ENCODE measurements at places on chromosomes 12 and 14.

DNA sequence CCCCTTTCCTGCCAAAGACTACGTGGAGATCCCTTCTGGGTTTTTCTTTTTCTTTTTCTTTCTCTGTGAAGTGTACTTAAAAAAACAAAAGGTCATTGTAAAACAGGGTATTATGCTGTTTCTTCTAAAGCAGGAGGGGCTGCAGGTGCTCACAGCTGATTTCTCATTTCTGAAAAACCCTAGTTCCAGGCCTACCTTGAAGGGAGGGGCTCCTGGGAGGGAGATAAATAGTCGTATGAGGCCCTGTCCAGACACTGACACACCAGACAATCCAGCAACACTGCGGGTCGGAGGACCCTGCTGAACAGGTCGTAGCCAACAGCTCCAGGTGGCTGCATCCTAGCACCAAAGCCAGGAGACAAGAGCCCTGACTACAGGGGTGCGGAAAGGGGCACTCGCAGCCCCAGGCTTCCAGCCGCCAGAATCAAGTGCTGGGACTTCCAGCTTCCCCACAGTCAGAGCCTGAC lies 41.1 kb downstream of the PSMA6 start:
- no peak for DNase-seq

GRCh38 chr14:70955543-70956480 lies 48.6 kb downstream of the PCNX1 start:
- DNase-seq = no peak

- no peak for DNase-seq
Measured at GRCh38 chr12:77891518-77892147, 60.9 kb downstream of the NAV3 start.

DNA sequence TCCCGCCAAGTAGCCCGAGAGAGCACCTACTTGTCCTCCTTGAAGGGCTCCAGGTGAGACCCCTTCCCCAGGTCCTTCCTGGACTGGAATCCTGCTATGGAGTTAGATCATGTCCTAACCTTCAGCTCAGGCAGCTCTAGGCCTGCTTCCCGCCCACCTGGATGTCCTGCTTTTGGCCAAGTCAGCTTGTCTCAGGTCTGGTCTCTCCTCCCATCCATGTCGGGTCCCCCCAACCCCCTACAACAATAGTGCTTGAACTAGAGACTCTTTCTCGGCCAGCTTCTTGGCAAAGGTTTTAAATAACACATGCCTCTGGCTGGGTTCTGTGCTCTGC lies 3.6 kb downstream of the NAB2 start:
- DNase-seq = no peak

- DNase-seq = no peak
Measured at GRCh38 chr12:58925111-58925611, 4.9 kb upstream of the LRIG3 start.

DNA sequence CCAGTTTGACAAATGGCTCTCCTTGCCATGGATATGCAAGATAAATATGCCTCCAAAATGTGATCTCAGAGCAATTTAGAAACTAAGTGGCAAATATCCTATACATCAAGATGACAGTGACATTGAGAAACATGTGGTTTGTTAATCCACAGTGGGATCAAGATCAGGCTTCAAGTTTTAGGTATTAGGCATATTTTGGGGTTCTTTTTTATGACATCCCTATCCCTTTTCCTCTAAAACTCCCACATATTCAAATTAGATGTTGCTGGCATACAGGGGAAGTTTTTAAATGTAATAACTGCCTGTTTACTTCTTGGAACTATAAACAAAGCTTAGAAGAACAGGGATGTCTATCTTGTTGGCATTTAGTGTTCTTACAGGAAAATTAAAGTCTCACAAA lies 179.4 kb downstream of the CRADD start:
- DNase-seq = no peak

DNA sequence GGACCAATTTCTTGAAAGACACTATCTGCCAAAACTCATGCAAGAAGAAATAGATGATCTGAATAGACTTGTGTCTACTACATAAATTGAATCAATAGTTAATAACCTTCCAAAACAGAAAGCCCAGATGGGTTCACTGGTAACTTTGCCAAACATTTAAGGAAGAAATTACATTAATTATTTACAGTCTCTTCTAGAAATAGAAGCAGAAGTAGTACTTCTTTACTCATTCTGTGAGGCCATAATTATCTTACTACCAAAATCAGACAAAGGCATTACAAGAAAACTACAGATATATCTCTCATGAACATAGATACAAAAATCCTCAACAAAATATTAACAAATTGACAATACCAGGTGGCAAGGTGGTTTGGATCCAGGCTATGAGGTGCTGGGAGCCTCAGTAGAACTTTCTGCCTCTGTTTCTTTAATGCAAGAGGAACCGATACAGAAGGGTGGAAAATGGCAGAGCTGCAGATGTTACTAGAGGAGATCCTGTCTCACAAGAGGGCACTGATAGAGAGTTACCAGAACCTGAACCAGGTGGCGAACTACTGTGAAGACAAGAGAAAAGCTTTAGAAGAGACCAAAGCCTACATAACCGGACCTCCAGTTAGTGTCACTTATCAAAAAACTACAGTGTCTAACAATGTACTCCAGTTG lies 33.7 kb upstream of the KTN1 start:
- DNase-seq = no peak

DNA sequence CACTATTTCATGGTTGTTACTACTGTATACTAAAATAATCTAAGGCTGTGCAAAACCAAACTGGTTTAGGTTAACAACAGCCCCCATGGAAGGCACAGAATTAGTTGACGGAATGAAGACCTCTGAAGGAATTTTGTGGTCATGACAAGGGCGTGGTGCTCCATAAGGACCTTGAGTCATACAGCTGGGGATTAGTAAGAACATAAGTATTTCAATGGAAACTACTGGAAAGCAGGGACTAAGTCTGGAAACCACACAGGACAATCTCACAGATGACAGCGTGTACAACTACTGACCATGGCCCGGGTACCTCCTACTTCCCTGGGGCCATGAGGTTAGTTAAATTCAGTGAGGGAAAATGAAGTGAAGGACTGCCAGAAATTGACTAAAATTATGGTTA lies 98.5 kb upstream of the PLEKHA5 start:
- no peak for DNase-seq

DNA sequence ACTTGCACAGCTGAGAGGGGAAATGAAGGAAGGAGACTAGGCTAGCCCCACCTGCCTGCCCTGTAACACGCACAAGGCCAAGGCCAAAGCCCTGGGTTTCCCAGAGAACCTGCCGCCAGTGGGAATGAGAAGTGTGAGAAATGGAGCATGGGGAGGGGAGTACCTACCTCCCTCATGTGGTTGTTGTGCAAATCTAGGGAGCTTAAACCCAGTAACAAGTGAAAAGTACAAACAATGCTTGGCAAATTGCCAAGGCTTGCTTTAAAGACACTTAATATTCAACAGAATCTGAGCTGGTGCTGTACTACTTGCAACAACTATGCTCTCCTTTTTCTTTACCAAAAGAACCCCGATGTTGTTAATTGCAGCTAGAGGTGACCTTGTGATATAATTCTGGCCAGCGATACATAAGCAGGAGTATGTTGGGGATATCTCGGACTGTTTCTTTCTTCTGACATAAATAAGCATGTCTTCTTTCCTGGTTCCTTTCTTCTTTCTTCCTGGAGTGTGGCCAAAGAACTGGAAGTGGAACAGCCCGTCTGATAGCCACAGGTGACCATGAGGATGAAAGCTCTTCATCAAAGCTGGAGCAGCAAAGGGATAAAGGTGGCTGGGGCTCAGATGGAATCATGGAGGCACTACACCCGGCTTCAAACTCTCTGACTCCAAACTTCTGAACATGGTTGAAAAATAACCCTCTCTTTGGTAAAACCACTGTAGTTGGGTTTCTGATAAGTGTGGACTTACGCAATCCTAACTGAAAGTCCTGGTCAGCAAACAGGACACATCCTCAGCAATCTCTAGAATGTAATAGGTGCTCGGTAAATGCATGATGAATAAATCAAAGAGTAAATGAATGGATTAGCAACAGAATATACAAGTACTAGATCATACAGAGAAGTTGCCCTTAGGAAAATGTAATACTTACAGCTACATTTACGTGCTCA lies 207.9 kb downstream of the NUAK1 start:
- DNase-seq = no peak

GRCh38 chr12:108610856-108611605 lies 13.1 kb upstream of the TMEM119 start:
- no peak for DNase-seq

DNA sequence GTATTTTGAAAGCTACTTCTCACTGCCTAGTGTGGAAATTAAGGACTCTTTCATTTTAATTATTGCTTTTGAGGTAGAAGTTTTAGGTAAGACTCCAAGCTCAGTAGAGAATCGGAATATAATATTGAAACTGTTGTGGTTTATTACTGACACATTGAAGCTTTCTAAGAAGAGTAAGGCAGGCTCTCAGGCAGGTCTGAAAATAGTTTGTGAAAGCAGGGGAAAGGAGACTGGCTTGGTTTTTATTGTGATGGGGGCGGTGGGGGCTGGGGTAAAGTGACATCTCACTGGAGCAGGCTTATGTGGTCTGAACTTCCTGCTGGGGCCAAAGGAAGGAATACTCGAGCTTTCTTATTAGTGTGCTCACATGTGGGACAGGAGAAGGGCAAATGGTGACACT lies 79.5 kb downstream of the OTOGL start:
- no peak for DNase-seq

Measured in stimulated activated CD4-positive, alpha-beta T cell treated with anti-CD3 and anti-CD28 coated beads, Interleukin-12 subunit alpha, Interleukin-12 subunit beta, amount 100 ng/mL, for 48 hours (primary cell).